ENCODE measurements at places on chromosomes 11 and 22.

GRCh38 chr11:65976216-65977176 lies 15.0 kb downstream of the SART1 start:
- DNase-seq: no peak

DNA sequence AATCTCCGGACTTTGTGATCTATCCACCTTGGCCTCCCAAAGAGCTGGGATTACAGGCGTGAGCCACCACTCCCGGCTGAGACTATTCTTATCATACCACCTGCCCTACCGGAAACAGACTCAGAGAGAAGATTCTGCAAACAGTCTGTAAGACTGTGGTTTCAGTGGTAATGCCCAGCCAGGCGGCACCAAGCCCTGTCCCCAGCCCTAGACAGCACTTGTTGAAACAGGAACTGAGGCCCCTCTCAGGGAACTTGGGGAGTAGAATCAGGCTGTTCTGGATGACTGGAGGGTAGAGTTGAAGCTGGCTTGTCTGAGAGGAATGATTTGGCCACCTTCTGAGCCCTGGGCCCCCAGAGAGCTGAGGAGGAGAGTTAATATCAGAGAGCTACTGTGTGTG lies 1.3 kb upstream of the INSC start:
- DNase-seq: peak; percentile 89

- no peak for DNase-seq
These were observed 62.9 kb upstream of the PRODH start for GRCh38 chr22:18999008-18999407.

DNA sequence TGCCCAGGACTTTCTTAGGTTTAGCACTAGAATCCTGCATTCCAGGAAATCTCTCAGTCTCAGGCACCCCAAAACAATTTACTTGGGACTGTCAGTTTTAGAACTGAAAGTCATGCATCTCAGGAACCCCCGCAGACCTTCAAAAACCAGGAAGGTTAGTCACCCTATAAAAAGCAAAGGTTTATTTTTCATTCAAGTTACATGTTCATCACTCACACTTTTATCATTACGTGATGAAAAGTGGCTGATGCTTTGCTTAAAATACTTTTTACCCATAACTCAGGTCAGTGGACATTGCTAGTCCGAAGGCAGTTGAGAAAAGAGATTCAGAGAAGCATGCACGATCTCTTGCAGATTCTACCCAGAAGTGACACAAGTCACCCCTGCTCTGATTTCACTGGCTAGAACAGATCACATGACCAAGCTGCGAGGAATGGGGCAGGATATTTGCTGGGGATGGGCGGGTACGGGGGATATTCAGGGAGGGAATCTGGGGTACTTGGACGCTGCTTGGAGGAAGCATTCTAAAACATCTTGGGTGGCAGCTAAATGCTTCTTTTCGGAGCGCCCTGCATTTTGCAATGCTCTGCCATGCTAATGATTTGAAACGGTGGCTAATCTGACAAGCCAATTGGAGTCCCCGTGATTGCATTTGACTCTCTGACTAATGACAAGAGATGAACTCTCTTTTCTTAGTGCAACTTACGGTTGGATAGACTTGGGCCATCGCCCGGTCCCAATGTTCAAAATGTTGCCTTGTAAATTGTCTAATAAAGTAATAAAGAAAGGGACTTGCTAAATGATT lies 110.2 kb downstream of the MIAT start:
- no peak for DNase-seq

DNA sequence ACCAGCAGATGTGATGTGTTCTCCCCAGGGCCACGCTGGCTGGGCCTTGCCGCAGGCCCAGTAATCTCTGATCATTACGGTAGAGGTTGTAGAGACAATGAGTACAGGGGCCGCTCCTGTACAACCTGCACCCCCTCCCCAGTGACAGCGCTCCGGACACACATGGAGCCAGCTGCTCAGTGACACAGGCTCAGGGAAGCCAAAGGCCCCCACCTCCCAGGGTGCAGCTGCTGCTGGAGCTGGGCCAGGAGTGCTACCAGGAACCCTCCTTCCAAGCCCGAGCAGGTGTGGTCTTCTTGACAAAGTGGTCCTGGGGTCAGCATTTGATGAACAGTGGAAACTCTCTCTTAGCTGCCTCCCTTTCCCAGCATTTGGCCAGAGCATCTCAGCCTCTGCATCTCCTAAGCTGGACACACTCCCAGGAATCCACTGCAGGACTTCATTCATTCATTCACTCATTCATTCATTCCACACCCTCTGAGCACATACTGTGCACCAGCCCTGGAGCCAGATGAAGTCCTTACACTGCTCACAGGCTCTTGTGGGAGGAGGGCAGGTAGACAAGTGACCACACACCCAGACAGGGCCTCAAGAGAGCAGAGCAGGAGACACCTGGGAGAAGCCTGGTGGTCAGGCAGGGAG lies 49.6 kb upstream of the MPEG1 start:
- no peak for DNase-seq

DNA sequence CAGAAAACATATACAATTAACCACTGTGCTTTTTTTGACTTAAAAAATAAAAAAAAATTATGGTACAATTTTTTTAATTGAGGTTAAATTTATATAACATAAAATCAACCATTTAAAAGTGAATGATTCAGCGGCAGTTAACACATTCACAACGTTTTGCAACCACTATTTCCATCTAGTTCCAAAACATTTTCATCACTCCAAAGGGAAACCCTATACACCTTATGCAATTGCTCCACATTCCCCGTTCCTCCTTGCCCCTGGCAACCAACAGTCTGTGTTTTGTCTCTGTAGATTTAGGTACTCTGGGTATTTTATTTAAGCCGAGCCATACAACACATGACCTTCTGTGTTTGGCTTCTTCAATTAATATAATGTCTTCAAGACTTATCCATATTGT lies 15.3 kb downstream of the DDI1 start:
- DNase-seq: no peak

- no peak for DNase-seq
These were observed 53.3 kb upstream of the ADA2 start for GRCh38 chr22:17272511-17272991.

DNA sequence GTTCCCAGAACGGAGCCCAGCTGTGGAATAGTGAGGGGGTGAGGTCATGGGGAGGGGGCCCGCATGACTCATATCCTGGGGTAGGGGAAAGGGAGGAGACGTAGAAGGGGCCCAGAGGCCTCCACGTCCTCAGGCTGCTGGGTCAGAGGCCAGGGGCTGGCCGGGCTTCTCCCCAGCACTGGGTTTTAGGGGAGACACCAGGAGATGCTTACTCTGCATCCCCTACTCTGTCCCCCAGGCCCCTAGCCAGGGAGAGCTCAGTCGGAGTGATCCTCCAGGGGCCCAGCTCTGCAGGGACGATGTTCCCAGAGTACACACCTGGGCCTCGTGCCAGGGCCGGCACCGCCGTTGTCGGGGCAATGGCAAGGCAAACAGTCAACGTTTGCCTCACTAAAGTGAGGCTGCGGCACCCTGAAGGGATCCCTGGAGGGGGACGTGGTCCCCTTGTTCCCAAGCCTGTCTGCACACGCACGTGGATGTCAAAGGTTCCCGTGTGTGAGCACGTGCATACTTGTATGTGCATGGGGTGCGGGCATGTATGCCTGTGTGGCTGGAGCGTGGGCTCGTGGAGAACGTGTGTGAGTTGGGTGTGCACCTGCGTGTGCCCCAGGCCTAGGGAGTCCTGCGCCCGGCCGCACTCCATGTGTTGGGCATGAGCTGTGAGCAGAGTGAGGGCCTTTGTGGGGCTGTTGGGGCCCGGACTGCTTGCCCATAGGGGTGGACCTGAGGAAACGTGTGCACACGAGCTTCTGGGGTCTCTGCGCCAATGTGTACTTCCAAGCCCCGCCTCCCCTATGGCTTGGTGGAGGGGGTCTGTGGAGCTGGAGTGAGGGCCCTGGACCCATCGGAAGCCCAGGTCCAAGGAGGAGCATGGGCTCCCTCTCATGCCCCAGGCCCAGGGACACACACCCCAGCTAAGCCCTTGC lies 14.2 kb downstream of the PRR33 start:
- DNase-seq: no peak

- DNase-seq: peak; percentile 40
These were observed 6.3 kb downstream of the MS4A12 start for GRCh38 chr11:60498853-60499252.

DNA sequence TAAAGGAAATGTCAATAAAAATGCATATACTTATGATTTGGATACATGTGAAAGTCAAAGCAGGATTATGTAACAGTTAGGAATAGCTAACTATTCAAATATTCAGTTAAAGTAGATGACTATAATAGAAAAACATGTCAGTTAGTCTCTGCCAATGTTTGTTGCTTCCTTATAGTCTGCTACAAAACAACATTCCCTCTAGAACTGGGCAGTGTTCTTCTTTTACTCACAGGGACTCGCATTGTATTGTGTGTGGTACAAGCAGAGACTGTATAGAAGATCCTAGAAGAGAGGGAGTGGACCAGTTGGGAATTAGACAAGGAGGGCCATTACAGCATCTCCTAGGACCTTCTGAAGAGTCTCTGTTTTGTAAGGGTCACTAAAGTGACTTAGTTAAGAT lies 10.6 kb downstream of the ACAT1 start:
- no peak for DNase-seq

DNA sequence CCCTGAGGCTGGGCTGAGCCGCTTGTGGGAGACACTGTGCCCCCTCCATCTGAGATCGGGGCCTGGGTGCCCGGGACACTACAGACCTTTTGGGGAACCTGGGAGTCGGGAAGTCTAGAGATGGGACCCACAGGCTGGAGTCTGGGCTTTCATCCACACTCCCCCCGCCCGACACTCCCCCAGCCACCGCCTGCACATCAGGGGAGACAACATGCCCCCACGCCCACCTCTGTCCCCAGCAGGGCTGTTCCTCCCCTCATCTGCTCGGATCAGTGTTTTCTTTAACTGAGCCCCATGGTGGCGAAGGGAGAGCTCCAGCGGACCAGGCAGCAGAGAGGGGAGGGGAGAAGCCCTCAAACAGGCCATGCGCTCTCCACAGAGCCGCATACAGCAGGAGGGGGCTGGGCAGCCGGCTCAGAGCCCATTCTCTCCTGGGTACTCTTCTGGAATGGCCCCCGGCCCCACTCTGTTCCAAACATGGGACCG lies 174.7 kb downstream of the IGLL1 start:
- no peak for DNase-seq

DNA sequence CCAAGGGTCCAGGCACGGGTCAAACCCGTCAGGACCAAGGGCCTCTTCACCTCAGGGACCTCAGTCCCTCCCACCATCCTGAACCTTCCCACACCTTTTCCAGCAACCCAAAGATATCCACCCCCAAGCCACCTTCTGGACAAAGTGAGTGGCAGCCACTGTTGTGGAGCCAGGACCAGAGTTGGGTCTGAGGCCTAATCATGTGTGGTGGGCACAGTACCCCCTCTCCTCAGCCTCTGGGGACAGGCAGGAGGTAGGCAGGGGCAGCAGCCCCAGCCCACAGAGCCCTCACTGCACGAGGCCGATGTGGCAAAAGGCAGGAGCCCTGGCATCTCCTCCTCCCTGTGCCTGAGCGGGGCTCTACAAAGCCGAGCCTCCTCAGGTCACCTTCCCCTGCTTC lies 2.5 kb downstream of the KCNJ11 start:
- no peak for DNase-seq

- DNase-seq: no peak
These were observed 40.2 kb upstream of the PICALM start for GRCh38 chr11:86108890-86109638.

GRCh38 chr11:127461241-127462064 lies 460.9 kb upstream of the KIRREL3 start:
- no peak for DNase-seq

DNA sequence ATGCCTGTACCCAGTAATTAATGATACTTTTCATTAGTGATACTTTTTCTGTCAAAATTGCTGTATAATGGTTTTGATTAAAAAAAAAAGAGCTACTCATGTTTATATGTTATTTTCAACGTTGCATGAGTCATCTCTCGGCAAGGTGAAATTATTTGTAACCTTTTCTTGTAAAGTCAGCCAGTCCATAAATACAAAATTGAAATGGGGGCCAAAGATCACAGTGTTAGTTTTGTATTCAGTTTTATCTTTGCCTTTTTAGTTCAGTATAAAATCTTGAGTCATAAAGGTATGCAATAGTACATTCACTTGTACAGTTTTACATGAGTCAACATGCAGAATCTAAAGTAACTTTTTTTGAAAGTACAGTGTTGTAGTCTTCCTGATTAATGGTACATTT lies 4.3 kb downstream of the ARHGEF12 start:
- no peak for DNase-seq

DNA sequence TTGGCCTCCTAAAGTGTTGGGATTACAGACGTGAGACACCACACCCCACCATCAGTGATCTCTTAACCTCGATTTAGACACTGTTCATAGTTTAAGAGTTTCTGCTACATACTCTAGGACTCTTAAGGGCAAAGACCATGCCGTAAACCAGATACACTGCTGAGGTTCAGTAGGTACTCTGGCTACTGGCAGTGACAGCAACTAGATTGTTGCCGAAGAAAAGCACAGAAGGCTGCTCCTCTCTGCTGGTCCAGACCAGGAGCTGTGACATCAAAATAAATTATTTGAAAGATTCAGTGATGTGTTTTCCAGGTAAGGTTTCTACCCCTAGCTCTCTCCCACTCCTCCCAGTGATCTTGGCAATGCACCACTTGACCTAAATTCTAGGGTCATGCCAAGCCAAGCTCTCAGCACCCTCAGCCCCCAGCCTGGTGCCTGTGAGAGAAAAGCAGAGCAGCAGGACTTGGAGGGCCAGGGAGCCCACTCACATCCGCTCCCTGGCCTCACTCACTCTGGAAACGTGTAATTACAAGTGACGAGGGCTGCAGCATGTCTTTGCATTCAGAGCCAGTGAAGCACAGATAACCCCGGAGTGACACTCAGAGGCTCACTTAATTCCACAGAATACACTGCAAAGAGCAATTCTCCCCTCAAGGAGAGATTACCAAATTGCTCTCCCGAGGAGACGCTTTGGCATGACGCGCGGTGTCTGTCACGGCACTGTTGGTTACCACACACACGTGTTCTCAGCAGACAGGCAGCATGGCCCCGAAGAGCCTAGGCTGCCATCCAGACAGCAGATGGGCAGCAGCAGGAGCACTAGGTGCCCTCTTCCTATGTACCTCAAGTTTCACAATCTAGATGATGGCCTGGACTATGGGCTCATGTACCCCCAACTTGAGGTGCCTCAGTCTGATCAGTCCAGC lies 96.9 kb upstream of the PITPNB start:
- no peak for DNase-seq

- DNase-seq: no peak
These were observed 12.0 kb downstream of the SPTBN2 start for GRCh38 chr11:66716996-66717395.

DNA sequence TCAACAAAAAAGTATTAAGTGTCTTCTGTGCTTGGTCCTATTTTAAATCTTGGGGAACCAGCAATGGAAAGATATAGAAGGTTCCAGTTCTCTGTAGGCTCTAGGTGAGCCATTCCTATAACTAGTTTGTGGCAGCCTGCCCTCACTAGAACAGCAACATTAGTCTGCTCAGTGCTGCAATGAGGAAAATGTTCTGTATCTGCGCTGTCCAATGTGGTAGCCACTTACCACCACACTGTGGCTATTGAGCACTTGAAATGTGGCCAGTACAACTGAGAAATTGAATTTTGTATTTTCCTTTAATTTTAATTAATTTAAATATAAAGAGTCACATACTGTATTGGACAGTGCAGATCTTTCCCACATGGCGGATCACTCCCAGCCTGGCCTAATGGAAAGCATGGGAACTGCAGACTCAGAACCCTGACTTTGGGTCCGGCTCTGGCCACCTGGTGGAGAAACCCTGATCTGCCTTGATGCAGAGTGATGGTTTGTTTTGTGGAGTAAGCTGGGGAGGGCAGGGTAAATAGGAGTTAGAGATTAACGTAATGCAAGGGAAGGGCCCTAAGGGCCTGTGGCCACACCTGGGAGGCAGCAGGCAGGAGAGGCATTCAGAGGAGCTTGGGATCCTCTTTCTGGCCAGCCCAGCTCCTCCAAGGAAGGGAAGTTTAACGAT lies 101.0 kb downstream of the ME3 start:
- no peak for DNase-seq

GRCh38 chr11:3195251-3196160 lies 23.1 kb downstream of the MRGPRG start:
- no peak for DNase-seq
